ENCODE measurements at places on chromosomes 16 and 17.

DNA sequence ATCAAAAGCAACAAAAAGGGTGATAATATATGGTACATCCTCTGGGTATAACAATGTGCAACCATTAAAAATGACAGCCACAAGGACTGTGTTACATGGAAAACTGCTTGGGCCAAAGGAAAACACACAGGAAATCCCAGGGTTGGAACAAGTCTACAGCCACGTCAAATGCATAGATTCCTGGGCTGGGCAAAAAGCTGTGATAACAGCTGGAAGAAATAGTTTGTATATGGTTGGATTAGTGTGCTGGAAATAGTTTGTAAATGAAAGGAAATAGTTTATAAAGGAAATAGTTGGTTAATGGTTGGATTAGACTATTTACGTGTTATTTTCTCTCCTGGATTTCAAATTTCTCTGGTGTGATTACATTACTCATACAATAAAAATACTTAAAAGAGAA, 2.6 kb downstream of the HSD17B2 start:
- no peak for DNase-seq

DNA sequence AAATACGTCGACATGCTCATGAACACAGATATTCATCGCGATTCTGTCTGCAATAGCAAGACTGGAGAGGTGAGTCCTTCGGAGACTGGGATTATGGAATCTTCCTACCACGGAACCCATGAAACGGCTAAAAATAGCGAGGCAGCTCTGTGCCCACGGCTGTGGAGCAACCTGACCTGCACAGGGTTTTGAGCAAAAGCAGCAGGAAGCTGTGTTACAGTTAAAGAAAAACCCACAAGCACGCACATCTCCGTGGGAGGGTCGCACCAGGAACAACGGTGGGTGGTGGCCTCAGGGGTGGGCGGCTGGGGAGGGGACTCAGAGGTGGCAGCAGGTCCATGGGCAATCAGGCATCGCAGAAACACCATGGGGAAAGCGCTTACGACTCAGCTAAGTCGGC, 24.8 kb downstream of the SLC38A10 start:
- DNase-seq = no peak

- DNase-seq = no peak
These were observed 24.5 kb downstream of the FCSK start for GRCh38 chr16:70478912-70479341.

DNA sequence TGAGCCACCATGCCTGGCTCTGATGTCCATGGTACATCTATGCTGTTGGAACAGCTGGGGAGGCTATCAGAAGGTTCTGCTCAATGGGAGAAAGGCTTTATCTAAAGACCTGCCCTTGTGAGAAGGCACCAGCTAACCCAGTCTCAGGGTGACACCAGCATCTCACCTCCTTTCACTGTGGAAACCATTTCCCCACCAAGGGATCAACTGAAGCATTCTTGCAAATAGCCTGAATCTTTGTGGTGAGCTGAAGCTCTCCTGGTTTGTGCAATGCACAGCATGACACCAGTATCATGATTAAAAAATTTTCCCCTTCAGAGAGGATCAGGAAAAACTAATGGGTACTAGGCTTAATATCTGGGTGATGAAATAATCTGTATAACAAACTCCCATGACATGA, 5.1 kb downstream of the CCL18 start:
- no peak for DNase-seq

DNA sequence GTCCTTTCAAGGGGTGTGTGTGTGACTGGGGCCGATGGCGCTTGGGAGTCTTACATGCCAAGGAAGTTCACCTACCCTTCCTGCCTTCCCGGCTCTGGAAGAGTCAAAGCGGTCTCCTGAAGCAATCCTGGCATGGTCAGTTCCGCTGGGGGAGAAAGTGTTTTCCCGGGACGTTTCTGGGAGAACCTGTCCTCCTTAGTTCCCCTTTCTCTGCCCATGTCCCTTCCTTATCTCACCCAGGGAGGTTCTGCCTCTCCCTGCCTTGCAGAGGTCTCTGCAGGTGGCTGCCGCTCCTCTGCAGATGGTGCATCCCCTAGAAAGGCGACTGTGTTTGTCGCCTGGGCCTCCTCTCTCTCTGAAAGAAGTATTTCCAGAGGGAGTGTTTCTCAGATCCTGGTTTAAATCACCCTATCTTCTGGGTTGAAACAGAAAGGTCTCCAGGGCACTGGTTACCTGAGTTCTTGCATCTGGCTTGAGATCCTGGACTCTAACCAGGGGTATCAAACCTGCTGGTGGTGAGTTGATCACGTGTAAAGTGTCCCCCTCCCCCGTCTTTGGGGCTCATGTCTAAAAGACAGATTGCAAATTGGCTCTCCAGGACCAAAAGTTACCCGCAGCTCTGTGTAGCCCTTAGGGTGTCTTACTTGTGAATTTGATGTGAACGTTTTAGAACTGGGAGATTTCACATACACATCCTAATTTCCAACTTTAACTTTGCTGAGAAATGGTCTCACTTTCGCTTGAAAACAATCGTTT, 1.9 kb downstream of the PRKCB start:
- DNase-seq = no peak

DNA sequence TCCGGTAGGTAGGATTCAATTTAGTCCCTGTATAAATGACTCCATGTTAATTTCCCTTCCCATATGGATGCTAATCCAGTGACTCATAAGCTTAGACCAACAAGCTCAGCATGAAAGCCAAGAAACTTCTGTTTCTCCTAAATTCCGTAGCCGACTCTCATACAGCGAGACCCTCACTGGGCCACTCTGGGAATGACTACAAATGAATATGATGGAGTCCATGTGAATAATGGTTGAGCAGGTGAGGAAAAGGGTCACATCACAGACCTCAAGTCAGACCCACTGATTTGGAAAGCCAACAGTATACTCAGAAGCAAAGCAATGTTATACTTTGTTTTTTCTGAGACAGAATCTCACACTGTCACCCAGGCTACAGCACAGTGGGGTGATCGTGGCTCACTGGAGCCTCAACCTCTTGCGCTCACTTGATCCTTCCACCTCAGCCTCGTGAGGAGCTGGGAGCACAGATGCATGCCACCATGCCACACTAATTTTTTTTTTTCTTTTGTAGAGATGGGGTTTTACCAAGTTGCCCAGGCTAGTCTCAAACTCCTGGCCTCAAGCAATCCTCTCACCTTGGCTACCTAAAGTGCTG, 14.6 kb downstream of the RSL1D1 start:
- DNase-seq = peak; percentile 71

DNA sequence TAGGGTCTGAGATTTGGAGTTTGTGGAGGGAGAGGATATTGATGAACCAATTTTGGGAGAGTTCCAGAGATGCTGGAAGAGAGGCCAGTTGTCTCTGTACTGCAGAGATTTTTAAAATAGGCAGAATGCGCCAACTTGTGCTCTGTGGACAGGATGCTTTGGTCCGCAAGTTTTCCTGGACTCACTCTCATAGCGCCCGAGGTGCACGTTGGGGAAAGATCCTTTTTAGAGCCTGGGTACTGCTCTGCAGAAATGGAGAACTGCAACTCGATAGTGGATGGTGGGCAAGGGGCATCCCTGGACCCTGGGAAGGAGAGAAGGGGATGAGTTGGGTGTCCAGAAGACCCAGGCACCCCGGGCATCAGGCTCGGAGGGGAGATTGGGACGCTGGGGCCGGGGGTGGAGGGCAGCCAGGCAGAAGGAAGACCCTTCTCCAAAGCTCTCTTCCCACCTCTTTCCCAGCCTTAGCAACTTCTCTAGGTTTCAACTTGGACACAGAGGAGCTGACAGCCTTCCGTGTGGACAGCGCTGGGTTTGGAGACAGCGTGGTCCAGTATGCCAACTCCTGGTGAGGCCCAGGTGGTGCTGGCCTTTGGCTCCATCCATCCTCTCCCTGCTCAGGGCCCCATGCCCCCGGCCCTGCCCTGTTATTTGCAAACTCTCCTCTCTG, 590 bp downstream of the ITGAX start:
- DNase-seq = no peak

GRCh38 chr16:28820016-28820415, 2.8 kb upstream of the ATXN2L start:
- no peak for DNase-seq

DNA sequence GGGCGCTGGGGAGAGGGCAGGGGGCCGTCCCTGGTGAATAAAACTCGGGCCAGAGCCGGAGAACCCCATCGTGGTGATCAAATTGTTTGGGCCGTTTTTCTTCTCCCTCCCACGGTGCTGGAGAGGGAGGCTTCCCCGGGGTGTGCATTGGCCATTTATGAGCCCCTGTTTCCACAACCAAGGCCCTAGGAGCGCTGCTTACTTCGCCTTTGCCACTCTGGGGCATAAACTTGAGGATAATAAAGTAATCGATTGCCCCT, 544 bp downstream of the CCP110 start:
- no peak for DNase-seq

DNA sequence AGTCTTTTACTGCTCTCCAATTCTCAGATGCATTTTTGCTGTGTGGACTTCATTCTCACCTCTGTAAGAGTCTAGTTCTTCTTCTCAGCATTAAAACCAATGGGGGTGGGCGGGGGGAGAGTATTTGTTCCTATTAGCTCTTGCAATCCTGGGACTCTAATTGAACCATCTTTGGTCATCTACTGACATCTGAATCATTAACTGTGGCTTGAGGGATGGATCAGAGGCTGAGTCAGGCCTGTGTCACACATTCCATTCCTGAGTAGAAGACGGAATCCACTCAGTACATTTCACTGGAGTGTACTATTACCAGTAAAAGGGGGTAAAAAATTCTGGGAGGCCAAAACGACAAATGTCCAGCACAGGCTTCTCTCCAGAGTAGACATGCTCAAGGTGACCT, 12.8 kb upstream of the ZNF23 start:
- DNase-seq = peak; percentile 78

GRCh38 chr16:89586853-89587252, 11.3 kb downstream of the CPNE7 start:
- no peak for DNase-seq

GRCh38 chr16:49834531-49835151, 21.3 kb downstream of the ZNF423 start:
- DNase-seq = no peak

- DNase-seq = no peak
These were observed 35.7 kb upstream of the GNA13 start for GRCh38 chr17:65092262-65092661.

GRCh38 chr17:17822189-17822588, 14.6 kb downstream of the SREBF1 start:
- no peak for DNase-seq

GRCh38 chr16:57892041-57892440, 78.9 kb downstream of the CNGB1 start:
- DNase-seq = peak; percentile 48

- no peak for DNase-seq
These were observed 778.7 kb upstream of the CDH8 start for GRCh38 chr16:62814891-62815290.

DNA sequence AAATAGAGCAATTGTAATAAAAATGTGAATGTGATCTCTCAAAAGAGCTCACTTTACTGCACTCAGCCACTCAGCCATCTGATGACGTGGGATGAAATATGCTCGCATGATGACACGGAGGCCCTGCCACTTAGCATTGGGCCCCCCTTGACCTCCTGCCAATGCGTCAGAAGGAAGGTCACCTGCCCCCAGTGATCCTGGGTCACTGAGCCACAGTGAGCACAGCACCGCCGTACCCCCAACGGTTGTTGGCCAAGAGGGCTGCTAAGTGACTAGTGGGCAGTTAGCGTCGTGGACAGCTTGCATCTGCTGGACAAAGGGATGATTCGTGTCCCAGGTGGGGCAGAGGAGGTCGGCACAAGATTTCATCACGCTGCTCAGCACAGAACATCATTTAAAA, 22.9 kb downstream of the ZC3H18 start:
- no peak for DNase-seq

DNA sequence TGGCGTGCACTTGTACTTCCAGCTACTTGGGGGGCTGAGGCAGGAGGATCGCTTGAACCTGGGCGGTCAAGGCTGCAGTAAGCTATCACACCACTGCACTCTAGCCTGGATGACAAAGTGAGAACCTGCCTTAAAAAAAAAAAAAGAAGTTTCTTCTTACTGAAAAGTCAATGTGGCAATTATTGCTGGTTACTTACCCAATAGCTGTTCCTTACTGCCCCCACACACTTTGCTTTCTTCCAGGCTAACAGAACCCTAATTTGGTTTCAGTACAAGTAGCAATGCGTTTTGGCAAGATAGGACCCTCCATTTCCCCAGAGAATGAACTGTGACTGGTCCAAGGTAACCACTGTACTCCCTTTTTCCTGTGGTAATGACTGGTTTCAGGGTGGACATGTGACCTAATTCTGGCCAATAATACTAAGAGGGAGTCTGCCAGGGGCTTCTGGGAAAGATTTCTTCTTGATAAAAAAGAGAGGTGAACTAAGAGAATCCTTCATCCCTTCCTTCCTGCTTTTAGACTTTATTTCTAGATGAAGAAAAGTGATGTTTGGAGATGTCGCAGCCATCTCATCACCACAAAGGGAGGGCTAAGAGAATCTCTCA, 58.8 kb upstream of the MSI2 start:
- DNase-seq = no peak

DNA sequence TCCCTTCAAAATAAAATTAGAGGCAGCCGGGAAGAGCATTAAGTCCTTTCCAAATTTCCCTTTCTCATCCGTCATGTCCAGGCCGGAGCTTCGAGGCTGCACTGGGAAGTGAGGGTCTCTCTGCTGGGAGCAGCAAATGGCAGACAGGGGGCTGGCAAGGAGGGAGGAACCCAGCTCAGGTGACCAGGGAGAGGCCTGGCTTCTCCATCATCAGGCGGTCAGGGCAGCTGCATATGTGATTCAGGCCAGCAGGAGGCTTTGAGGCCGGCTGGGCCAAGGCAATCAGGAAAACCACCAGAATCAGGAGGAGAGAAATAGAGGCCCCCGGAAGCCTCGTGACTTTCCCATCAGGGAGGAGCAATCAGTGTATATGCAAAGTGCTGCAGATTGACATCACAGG, 85.0 kb upstream of the RPL38 start:
- DNase-seq = no peak

DNA sequence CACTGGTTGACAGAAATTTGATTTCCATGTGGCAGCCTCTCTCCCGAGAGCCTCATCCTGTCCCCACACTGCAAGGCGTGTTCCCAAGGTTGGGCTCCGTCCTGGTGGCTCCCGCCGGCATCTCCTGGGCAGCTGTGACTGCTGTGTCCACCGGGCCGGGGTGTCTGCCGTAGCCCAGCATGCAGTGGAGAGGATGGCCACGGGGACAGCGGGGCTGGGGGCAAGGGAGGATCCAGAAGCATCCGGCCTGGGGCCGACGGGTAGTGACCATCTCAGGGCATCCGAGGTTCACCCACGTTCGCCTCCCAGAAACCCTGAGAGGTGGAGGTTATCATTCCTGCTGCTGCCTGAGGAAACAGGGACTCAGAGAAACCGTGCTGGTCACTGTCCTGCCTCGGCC, 7.3 kb upstream of the RAB40B start:
- DNase-seq = no peak

GRCh38 chr16:83813823-83814658, 6.3 kb downstream of the HSBP1 start:
- DNase-seq = no peak

- DNase-seq = peak; percentile 31
These were observed 1.6 kb downstream of the HEATR3 start for GRCh38 chr16:50067290-50067853.

- no peak for DNase-seq
These were observed 32.0 kb upstream of the IL34 start for GRCh38 chr16:70614208-70614951.

- peak; percentile 91 for DNase-seq
These were observed 622 bp downstream of the CUEDC1 start for GRCh38 chr17:57954397-57955182.
